ENCODE measurements at places on chromosomes 1 and 21.

- no peak for DNase-seq
Observed at GRCh38 chr1:177927021-177927596, 42.7 kb downstream of the SEC16B start.

DNA sequence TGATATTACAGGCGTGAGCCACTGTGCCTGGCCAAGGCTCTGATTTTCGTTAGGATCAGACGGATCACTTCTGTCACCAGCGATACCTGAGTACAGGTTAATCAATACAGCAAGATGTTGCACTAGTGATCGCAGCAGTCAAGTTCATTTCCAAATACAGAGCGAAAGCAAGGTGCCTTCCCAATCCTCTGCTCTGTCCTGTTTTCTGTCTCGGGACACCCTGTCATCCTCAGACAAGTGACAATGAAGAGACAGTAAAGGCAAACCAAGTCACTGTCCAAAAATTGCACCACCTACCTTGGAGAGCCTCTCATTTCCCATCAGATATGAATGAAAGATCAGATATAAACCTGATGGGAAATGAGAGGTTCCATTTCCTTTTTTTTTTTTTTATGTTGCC is 5.6 kb upstream of the CLDN14 start:
- no peak for DNase-seq

GRCh38 chr1:104082221-104082620 is 332.5 kb downstream of the AMY1C start:
- no peak for DNase-seq

DNA sequence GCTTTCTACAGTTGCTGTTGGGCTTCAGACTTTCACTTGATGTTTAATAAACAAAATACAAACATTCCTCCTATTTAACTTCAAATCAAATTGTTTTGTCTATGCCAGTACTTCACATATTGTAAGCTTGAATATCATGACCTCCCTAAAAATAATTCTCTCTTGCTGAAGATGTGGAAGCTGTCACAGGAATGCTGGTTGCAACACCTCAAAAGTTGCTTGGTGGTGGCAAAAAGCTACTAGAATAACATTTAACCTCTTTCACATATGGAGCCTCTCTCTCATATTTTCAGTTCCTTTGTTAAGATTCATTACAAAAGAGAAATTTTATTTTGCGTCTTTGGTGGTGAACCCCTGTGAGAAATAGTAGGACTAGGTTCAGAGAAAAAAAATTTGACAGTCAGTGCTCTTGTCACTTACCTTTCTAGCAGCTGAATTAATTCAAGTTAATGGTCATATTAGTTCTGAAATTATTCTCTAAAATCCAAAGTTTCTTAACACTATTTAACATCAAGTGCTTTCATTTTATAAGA is 25.5 kb upstream of the F13B start:
- no peak for DNase-seq

DNA sequence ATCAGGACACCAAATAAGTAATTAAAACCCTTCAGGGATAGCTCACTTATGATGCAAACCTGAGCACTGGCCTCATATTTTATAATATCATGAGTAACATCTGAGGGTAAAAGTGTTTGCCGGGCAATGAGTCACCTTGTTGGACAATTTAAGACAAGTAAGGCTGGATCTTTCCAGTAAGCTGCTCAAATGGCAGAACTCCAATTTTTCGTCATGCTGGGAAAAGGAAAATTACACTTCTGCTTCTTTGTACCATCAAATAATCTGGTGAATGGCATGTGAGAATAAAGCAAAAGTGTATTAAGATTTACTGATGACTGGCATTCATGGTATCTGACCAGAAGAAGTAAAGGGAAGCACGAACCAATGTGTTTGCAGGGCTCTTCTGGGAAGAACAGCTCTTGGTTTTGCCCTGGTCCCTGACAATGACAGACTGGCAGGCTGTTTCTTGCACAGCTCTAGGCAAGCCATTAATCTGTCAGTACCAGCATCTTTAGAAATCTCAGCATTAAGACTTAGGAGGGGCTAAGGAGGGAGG is 392.2 kb downstream of the VAV3 start:
- peak; percentile 21 for DNase-seq

DNA sequence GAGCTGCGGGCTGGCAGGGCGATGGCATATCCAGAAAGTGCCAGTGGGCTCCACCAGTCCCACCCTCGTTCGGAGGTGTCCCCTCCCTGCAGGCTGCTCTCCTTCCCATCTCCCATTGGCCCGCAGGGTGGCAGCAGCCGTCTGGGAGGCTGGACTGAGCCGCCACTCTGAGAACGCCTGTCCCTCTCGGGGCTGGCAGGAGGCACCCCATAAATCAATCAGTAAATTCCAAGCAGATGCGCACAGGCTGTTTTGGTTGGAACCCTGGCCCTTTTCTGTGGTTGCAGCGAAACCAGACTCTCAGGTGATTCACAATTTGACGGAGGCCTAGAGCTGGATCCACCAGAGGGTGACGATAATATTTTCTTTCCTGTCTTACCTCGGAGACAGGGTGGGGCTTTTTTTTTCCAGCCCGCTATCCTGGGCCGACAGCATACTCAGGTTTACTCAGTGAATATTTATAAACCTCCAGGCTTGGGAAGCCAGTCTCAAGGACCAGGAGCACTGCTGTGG is 99.7 kb downstream of the GLIS1 start:
- no peak for DNase-seq

GRCh38 chr21:37378700-37379139 is 12.1 kb downstream of the DYRK1A start:
- DNase-seq = no peak

- peak; percentile 60 for DNase-seq
Observed at GRCh38 chr1:181778640-181779260, 282.8 kb downstream of the ZNF648 start.

DNA sequence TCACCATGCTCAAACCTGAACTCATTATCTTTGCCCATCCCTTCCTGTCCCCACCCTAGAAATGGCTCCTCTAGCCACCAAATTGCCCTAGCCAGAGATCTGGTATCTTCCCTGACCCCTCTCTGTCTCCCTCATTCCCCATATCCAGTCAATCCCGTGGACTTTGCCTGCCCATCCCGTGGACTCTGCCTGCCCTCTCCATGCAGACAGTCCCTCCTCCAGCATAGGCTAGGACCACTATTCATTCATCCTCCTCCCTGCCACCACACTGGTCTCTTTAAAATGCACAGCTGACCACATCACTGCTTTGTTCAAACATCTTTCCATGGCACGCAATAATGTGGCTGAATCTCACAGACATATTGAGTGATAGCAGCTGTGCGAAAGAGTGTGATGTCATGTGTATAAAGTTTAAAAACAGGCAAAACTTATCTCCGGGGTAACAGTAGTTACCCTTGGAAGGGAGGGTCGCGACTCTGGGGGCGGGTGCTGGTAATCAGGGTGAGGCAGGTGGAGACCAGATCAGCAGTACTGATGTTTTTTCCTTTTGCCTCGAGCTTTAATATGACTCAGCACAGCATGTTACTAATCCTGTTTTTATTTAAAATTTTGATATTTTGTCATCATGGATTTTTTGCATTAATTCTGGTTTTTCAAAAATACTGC is 4.8 kb upstream of the SLC2A1 start:
- peak; percentile 71 for DNase-seq

DNA sequence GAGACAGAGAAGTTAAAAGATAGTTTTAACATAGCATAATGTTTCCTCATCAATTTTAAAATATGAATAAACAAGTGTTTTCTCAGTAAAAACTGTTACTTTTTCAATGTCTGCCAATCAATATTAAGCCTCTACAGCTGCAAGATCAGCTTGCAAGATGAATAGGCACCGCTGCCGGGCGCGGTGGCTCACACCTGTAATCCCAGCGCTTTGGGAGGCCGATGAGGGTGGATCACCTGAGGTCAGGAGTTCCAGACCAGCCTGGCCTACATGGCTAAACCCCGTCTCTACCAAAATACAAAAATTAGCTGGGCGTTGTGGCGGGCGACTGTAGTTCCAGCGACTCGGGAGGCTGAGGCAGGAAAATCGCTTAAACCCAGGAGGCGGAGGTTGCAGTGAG is 54.8 kb upstream of the SH3GLB1 start:
- DNase-seq = no peak

DNA sequence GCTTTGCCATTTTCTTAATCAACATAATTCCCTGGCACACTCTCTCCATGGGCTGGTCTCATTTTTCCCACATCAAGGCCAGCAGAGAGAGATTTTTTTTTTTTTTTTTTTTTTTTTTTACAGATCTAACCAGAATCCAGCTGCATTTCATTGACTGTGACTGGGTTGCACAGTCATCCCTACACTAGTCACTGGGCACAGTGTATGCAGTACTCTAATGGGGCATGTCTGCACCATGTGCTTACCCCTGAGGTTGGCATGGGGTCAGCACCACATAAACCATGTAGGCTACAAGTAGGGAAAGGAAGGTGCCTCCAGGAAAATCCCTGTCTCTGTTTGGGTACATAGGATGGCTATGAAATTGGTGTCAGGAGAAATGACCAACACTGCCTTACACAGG is 64.1 kb upstream of the LRP8 start:
- no peak for DNase-seq

- no peak for DNase-seq
Observed at GRCh38 chr1:199335496-199335895, 692.0 kb upstream of the NR5A2 start.

DNA sequence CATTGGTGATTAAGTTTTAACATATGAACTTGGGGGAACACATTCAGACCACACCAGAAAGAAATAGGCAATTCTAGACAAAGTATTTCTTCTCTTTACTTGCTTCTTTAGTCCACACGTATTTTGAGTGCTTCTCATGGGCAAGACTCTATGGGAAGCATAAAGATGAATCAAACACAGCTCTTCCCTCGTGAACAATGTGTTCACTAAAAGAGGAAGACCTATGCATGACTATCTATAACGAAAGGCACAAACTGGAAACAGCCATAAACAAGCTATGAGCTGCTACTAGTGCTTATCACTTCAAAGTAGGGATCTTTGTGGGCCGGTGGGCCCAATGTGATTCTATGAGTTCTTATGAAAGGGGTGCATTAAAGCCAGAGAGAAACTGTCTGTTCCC is 53.0 kb upstream of the PRDX6 start:
- no peak for DNase-seq
